ENCODE measurements at places on chromosomes 7 and 10.

- no peak for DNase-seq
These were observed 87.8 kb downstream of the TBXAS1 start for GRCh38 chr7:139916717-139917395.

DNA sequence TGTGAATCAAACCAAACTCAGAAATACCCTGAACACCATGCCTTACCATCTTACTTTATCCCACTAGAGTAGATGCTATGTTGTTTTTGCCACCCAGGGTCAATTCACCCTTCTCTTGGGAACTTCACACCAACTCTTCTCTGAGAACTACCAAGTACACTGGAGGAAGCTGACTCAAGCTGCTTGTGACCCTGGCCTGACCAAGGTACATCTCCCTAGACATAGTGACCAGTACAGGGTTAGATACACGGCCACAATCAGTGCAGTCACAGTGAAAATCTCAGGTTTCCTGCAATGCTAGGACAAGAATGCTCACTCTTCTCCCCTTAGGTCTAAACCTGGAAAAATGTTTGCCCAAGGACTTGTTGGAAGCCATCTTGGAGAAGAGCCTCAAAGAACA lies 31.8 kb downstream of the EZH2 start:
- no peak for DNase-seq

- DNase-seq, result no peak
These were observed 187.5 kb upstream of the NFE2L3 start for GRCh38 chr7:25964483-25964991.

DNA sequence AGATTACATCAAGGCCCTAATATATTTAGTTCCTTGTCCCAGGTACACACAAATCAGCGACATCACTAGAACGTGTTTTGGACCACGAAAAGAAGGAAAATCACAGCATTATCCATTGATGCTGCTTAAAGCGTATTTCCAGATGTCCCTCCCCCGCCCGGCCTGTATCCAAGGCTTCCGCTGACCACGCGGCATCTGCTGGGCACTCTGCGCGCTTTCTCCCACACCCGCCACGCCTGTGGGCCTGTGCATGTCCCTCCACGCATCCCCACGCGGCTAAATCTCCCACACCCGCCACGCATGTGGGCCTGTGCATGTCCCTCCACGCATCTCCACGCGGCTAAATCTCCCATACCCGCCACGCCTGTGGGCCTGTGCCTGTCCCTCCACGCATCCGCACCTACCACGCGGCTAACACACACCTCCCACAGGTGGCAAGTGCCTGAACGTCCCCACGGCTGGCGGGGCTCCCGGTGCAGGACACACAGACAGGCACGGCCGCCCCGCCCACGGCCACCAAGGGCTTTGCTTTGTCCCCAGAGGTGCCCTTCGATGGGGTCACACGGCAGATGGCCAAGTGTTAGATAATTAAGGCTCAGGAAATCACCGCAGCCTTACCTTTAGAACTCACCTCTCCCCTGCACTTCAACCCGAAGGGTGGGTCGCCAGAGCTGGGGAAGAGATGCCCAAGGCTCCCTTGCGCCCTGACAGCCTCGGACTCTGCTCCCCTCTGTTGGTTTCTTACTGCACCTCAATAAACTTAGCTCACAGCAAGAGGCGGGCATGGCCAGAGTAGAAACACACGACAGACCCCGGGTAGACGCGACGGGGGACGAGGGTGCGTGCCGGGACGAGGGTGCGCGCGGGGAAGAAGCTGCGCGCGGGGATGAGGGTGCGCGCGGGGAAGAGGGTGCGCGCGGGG lies 49.5 kb downstream of the DIP2C start:
- no peak for DNase-seq

- DNase-seq, result no peak
These were observed 55.7 kb downstream of the PDGFA start for GRCh38 chr7:463817-464453.

DNA sequence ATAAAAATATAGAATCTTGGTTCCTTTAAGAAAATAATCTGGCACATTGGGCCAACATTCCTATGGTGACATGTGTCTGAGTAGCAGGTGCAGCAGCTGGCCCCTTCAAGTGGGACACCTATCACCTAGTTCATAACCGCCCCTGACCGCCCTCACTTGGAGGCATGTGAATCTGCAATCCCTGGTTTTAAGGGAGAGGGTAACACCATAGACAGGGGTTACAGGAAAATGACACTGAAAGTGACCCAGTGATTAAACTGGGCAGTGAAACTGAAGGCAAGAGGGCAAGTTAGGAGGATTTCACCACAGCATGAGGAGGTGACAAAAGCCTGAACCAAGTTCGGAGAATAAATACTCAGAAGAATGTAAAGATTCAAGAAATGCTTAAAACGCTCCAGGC lies 1.1 kb downstream of the RSU1 start:
- no peak for DNase-seq

GRCh38 chr10:15427843-15428414 lies 56.8 kb upstream of the FAM171A1 start:
- DNase-seq, result peak; percentile 3

GRCh38 chr7:55965100-55965470 lies 700 bp downstream of the NIPSNAP2 start:
- no peak for DNase-seq

DNA sequence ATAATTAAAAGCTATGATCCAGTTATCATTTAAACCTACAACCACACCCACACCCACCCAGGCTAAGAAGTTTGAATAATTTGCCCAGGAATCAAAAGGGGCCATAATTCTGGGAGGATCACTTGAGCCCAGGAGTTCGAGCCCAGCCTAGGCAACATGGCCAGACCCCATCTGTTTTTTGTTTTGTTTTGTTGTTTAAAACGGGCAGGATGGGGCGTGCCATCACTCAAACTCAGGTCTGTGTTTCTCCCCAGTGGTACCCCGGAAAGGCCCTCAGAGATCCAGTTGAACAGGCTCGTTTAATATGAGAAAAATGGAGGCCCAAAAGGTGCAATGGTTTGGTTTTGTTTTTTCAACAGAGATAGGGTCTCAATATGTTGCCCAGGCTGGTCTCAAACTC lies 23.3 kb downstream of the HSPB1 start:
- no peak for DNase-seq

DNA sequence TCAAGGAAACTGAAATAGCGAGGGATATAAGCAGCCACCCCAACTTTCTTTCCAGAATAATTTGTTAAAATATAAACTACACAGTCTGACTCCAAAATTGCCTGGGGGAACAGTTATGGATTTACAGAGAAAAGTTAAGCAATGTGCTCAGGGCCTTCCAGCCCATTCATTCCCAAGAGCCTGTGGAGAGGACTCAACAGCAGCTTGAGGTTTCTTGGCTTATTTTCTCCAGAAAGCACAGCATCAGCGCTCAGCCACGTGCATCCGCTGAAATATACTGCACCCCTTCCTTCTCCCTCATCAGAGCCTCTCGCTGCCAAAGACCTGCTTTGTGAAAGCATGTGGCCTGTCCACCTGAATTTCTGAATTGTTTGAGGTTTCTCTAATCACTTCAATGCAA lies 375.2 kb upstream of the VWC2 start:
- peak; percentile 58 for DNase-seq

DNA sequence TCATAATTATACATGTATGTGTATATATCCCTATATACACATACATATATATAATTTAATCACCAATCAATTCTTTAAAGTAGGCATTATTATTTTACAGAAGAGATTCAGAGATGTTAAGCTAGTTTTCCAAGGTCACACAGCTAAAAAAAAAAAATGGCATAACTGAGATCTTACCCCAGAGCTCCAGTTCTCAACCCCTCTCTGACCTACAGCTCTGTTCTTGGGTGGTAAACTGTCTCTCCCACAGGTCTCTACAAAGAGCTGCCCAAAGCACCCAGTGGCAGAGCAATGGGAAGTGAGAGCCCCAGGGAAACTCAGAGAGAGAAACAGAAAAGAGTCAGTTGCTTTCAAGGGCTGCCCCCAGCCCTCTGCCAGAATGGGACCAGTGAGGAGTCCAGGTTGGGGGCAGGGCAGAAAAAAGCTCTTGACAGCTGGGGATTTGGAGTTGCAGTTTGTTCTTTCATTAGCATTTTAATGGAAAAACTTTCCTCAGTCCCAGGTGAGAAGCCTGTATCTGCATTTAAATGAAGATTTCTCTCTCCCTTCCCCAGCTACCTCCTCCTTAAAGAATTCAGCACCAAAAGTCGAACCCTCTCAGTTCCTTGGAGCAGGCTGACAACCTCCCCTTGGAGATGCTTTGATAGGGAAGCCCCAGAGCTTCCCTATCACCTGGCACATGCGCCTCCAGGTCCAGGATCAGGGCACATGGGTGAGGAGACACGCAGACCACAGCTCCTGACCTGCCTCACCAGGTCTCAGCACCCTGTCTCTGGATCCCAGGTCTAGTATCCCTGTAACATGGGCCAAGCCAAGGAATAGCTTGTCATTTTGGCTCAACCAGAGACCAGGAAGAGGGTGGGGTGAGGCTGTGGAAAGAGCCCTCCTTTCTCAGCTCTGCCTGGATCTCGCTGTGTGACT lies 388.1 kb downstream of the PLXNA4 start:
- DNase-seq, result no peak

DNA sequence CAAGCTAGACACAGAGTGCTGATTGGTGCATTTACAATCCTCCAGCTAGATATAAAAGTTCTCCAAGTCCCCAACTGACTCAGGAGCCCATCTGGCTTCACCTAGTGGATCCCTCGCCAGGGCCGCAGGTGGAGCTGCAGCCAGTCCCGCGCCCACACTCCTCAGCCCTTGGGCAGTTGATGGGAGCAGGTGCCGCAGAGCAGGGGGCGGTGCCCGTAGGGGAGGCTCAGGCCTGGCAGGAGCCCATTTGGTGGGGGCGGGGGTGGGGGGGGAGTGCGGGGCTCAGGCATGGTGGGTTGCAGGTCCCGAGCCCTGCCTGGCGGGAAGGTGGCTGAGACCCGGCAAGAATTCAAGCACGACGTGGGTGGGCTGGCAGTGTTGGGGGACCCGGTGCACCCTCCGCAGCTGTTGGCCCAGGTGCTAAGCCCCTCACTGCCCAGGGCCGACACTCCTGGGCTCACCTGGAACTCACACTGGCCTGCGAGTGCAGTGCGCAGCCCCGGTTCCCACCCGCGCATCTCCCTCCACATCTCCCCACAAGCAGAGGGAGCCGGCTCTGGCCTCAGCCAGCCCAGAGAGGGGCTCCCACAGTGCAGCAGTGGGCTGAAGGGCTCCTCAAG lies 101.7 kb downstream of the ZNF438 start:
- no peak for DNase-seq

GRCh38 chr10:121566755-121567154 lies 31.5 kb downstream of the FGFR2 start:
- DNase-seq, result no peak

DNA sequence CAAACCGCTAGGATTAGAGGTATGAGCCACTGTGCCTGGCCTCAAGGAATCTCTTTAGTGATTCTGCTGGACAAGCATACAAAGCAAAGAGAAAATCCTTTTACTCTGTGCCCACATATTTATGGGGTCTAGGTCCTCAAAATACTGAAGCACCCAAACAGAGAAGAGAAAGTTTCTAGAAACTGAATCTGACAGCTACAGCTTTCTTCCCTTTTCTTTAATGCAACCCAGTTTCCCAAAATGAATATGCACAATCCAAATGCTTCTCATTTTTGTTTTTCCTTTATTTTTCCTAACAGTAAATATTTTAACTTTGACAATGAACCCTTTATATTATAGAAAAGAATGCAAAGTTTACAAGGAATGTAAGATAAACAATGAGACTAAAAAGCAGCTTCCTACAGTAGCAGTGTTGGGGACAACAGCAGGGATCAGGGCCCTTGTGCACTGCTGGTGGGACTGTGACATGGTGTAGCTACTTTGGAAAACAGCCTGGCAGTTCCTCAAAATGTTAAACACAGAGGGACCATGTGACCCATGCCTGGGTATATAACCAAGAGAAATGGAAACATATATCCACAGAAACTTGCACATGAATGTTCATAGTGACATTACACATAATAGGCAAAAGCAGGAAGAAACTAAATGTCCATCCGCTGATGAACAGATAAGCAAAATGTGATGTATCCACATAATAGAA lies 325.2 kb downstream of the PRPF18 start:
- no peak for DNase-seq

DNA sequence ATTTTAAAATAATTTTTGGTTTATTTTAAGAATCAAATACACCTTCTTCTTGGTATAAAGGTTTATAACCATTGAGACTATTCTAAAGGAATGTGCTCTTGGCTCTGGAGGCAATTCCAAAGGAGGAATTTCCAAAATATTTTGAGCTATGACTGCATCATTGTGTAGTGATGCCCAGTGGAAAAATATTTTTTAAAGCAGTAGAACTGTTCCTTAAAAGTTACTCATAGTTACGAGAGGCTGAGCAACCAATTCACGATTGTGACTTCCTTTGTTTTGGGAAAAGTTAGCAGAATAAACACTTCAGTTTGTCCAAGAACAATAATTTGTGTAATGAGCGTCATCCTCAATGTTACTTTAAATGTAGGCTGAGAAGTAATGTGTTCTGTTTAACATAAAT lies 233.6 kb downstream of the BAMBI start:
- DNase-seq, result no peak

GRCh38 chr10:121262774-121263430 lies 335.3 kb downstream of the FGFR2 start:
- DNase-seq, result no peak

DNA sequence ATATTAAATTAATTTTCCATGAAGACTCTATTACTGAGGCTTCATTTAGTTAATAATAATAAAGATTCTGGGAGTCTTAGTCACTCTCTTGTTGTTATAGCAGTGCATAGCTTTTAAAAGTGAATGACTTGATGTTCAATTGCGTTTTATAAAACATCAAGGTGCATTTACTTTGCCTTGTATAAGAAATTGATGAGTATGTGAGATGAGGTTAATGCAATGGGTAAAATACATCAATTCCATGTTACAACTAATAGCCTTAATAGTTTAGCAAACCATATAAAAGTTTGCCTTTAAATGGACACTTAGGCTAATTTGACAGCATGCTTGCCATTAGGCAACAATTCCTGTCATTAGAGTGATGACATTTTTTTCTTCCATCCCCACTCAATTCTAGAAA lies 173.6 kb upstream of the TEX47 start:
- DNase-seq, result no peak

- DNase-seq, result no peak
These were observed 30.4 kb downstream of the RAMP3 start for GRCh38 chr7:45187946-45188411.

GRCh38 chr7:128231021-128231420 lies 10.1 kb upstream of the LEP start:
- DNase-seq, result no peak

DNA sequence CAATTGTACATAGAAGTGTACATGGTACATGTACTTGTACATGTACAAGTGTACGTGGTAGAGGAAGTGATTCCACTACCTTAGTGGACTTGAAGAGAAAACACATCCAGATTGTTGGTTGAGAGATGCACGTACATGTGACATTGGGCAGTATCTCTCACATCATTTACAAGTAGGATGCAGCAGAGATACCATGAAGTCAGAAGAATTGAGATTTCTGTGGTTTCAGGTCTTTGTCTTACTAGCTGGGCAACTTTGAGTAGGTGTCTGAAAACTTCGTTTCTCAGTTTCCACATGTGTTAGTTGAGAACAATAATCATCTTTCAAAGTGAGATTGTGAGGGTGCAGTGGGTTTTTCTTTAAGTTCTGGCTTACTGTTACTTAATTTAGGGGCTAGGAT lies 21.5 kb downstream of the CLDN12 start:
- no peak for DNase-seq

- no peak for DNase-seq
These were observed 690.6 kb downstream of the AUTS2 start for GRCh38 chr7:70288781-70289456.

All from SK-N-MC (cell line).